ENCODE measurements at places on chromosomes 6 and 20. TPM values are rescaled to one million over a fixed set of nuclear protein-coding genes. Genes with fewer than 3 reads are reported as not detected.

GRCh38 chr6:6131492-6132109 is 124.9 kb upstream of the NRN1 start:
- H3K4me3 ChIP-seq: no peak overlapping the region
- no peaks in the 10 kb centered on the region for H3K36me3 ChIP-seq
- no peaks in the 10 kb centered on the region for H3K27me3 ChIP-seq

- H3K27ac ChIP-seq: no peak overlapping the region
- H3K27me3 ChIP-seq: no peaks in the 10 kb centered on the region
- no peaks in the 10 kb centered on the region for H3K4me1 ChIP-seq
- no peak for DNase-seq
Measured at GRCh38 chr20:2022163-2022562, 28.3 kb upstream of the PDYN start.

Gene SEMG1
- total RNA-seq: not detected

GRCh38 chr6:73702444-73702843 is 6.4 kb downstream of the CD109 start:
- DNase-seq: no peak
- H3K4me3 ChIP-seq: no peak overlapping the region
- no peak overlapping the region for H3K27ac ChIP-seq
- H3K27me3 ChIP-seq: no peaks in the 10 kb centered on the region
- peaks cover 4% of the 10 kb centered on the region for H3K4me1 ChIP-seq
- H3K36me3 ChIP-seq: no peaks in the 10 kb centered on the region

Gene RIN2
- 44.2 TPM for total RNA-seq

GRCh38 chr6:4404415-4404814 is 269.0 kb upstream of the ECI2 start:
- no peak for DNase-seq
- H3K4me3 ChIP-seq: no peak overlapping the region
- no peaks in the 10 kb centered on the region for H3K36me3 ChIP-seq
- peaks cover 27% of the 10 kb centered on the region for H3K4me1 ChIP-seq

GRCh38 chr6:1022719-1023118 is 289.2 kb upstream of the FOXQ1 start:
- H3K27ac ChIP-seq: no peak overlapping the region
- H3K4me3 ChIP-seq: no peak overlapping the region
- peaks cover 14% of the 10 kb centered on the region for H3K27me3 ChIP-seq
- H3K4me1 ChIP-seq: no peaks in the 10 kb centered on the region
- DNase-seq: no peak
- no peaks in the 10 kb centered on the region for H3K36me3 ChIP-seq

DNA sequence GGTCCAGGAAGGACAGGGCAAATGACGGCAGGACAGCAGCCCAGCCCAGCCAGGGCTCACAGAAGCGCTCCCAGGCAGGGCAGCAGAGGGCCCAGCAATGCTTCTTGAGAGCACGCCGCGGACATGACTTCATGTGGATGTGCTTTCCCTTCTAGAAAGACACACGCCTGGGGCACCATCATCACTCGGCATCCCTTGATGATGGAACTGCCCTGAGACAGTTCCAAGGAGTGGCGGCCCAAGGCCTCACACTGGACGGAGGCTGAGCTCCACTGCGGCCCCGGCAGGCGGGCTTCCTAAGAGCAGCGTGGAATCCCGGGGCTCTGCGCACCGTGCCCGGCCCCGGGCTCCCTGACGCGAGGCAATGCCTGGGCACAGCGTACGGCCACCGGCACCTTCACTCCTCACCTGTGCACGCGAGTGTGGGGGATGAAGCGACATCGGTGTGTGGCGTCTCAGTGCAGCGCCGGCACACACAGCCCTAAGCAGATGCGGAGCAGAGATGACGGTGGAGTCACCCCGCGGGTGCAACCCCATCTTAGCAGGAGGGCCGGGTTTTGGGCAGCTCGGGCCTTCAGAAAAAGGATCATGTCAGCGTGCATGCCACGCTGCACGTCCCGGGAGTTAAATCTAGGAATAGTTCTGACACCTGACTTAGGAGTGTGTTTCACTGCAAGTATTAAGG is 86.6 kb downstream of the THBS2 start:
- no peaks in the 10 kb centered on the region for H3K27me3 ChIP-seq
- no peak overlapping the region for H3K4me3 ChIP-seq
- peaks cover 13% of the 10 kb centered on the region for H3K4me1 ChIP-seq
- DNase-seq: no peak

DNA sequence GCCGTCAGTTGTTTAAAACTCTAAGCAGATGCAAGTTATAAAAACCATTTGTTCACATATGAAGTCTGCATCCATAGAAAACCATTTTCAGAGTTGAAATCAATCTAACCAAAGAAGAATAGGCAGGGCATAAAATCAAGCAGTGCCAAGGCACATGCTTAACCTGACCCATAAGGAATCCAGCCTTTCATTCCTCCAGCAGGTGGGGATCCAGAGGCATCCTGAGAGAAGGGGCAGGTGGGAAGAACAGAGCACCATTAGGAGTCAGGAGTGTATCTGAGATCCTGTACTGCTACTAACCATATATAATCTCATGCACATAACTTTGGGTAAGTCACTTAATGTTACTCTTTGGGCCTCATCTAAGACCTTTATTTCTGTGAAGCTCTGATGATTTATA is 29.4 kb upstream of the FOXO3 start:
- no peaks in the 10 kb centered on the region for H3K4me1 ChIP-seq
- DNase-seq: no peak
- no peaks in the 10 kb centered on the region for H3K27me3 ChIP-seq
- no peak overlapping the region for H3K4me3 ChIP-seq
- H3K36me3 ChIP-seq: no peaks in the 10 kb centered on the region

Gene EYS
- not detected for total RNA-seq

Gene BTNL2
- not detected for total RNA-seq

DNA sequence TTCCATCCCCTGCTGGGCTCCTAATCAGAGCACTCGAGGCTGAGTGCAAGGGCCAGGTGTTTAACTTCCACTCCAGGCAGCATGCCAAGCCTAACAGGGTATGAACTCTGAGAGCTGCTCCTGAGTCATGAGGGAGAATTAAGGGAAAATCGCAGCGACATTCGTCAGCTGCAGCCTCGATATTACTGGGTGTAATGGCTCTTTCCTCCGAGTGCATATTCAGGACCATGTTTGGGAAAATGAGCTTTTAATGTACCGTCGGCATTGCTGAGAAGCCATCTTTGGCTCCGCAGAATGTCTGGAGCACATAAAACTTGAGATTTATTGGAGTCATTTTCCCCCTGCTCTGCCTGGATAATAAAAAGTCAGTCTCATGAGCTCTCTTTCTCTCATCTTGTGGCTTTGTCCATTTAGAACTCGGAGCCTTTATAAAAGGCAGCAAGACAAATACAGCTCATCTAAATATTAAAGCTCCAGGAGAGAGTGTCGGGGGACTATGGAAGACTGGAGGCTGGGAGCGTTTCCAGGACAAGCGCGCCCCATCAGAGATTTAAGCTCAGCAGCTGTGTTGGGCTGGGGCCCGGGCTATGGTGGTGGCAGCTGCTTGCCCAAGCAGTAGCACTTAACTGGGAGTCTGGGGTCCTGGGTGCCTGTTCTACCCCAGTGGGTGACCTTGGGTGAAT is 103.7 kb downstream of the TOX2 start:
- no peak overlapping the region for H3K27ac ChIP-seq
- H3K27me3 ChIP-seq: no peaks in the 10 kb centered on the region
- H3K36me3 ChIP-seq: no peaks in the 10 kb centered on the region

DNA sequence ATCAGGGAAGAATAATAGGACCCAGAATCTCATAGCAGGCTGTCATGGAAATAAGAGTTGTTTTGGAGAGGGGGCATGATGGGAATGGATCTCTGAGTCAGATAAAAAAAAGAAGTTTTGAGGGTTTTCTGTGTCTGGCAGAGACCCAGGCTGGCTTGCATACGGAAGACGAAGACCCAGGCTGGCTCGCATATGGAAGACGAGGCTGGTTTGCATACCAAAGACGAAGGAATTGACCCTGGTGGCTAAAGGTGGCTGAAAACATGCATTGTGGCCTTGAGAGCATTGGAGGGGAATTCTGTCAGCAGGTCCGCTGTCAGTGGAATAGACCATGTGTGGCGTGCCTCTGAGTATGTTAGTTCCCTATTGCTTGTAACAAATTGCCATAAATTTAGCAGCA is 335.1 kb downstream of the BTBD3 start:
- no peaks in the 10 kb centered on the region for H3K27me3 ChIP-seq
- no peak for DNase-seq
- no peak overlapping the region for H3K27ac ChIP-seq
- no peaks in the 10 kb centered on the region for H3K4me1 ChIP-seq

DNA sequence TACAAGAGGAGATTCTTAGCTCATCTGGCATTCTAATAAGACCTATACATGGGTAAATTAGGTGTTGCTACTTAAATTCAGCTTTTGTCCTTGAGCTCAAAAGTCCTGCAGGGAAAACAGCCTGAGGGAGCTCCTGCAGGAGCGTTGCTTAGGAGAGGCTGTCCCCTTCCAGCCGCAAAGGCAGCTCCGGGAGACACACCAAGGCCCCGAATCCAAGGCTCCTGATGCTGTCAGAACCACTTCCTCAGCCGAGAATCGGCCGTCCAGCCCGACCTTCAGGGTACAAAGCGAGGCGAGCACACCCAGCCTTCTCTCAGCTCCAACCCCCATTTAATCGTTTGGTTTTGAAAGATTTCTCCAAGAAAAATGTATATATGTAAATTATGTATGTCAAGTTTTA is 87.0 kb downstream of the DACT2 start:
- H3K27ac ChIP-seq: no peak overlapping the region
- H3K4me3 ChIP-seq: no peak overlapping the region
- no peaks in the 10 kb centered on the region for H3K36me3 ChIP-seq
- no peaks in the 10 kb centered on the region for H3K4me1 ChIP-seq
- DNase-seq: no peak
- no peaks in the 10 kb centered on the region for H3K27me3 ChIP-seq

DNA sequence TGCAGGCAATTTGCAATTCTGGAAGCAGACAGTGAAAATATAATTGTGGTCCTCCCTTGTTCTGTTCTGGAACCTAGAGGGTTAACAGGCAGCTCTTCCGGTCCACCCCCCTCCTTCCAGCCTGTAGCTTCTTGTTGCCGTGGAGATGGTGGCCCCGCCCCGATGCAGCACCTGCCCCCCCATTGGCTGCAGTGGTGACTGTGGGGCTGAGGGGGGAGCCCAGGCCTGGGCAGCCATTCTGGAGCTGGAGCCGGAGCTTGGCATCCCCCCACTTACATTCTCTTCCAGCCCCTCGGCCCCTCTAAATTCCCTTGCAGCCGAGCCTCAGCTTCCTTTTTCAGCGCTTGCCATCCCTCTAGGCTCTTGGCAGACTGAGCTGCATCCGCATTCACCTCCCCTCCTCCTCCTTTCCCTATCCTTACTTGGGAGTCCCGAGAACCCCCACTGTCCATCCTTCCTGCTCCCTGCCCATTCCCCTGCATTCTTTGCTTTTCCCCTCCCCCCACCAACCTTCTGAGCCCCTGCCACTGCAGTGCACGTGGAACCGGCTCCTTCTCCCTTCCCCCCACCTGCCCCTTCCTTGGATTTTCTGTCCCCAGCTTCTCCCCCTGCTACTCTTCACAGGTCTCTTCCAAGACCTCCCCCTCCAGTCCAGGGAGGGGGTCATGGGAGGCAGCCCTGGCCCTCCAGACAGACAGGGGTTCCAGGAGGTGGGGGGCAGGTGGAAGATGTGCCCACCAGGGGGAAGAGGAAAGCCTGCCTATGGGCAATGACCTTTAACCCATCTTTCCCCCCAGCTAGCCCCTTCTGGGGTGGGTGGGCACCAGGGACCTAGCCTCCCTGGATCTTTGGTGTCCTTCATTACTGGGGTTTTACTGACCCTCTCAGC is 11.4 kb downstream of the SYNGAP1 start:
- H3K27ac ChIP-seq: no peak overlapping the region
- DNase-seq: peak; percentile 55
- no peak overlapping the region for H3K4me3 ChIP-seq
- no peaks in the 10 kb centered on the region for H3K27me3 ChIP-seq
- H3K4me1 ChIP-seq: peaks cover 23% of the 10 kb centered on the region

Gene HSPA1L
- total RNA-seq: 1.5 TPM

DNA sequence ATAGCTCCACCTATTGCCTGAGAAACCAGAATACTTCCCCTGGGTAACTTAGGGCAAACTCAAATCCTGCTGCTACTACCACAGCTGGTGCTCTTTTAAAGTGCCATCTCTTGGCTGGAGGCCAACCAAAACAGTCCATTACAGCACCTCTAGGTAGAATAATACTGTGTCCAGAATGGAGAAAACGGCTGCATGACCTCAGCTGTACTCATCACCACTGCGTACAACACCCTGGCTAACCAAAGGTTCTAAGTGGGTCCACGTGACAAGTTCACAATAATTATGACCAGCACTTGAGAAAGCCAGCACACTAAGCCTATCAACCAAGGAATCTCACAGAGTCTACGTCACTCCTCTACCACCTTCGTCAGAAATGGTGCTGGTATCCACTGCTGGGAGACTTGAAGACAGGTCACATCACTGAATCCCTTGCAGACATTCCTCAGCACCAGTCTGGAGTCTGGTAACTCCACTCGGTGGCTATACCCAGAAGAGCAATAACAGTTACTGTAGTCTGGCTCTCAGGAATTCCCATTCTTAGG is 40.9 kb upstream of the PKIB start:
- H3K36me3 ChIP-seq: no peaks in the 10 kb centered on the region
- no peaks in the 10 kb centered on the region for H3K27me3 ChIP-seq
- no peak for DNase-seq
- H3K4me1 ChIP-seq: no peaks in the 10 kb centered on the region
- no peak overlapping the region for H3K27ac ChIP-seq

Gene PROKR2
- total RNA-seq: not detected

Gene NOX3
- total RNA-seq: not detected

GRCh38 chr6:63174173-63174572 is 37.1 kb upstream of the FKBP1C start:
- H3K27ac ChIP-seq: no peak overlapping the region
- no peaks in the 10 kb centered on the region for H3K4me1 ChIP-seq
- H3K4me3 ChIP-seq: no peak overlapping the region

Gene ZNF311
- total RNA-seq: 0.12 TPM

DNA sequence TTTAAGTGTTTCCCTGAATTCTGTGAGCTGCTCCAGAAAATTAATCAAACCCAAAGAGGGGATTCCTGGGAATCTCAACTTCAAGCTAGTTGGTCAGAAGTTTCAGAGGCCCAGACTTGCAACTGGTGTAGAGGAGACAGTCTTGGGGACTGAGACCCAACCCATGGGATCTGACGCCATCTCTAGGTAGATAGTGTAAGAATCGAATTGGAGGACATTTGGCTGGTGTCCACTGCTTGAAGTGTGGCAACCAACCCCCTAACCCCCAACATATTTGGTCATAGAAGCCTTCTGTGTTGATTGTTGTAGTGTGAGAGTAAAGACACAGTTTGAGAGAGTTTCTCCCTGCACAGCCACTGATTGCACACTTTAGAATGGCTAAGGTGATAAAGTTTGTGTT is 103.5 kb upstream of the CARMIL1 start:
- H3K27me3 ChIP-seq: no peaks in the 10 kb centered on the region
- H3K4me1 ChIP-seq: no peaks in the 10 kb centered on the region
- no peak for DNase-seq
- H3K4me3 ChIP-seq: no peak overlapping the region
- H3K36me3 ChIP-seq: no peaks in the 10 kb centered on the region
- peak overlapping the region; percentile 58 for H3K27ac ChIP-seq

- no peak overlapping the region for H3K4me3 ChIP-seq
- DNase-seq: no peak
- no peak overlapping the region for H3K27ac ChIP-seq
Measured at GRCh38 chr6:101668496-101669030, 275.1 kb downstream of the GRIK2 start.
